ENCODE measurements at places on chromosomes 7 and 10.

DNA sequence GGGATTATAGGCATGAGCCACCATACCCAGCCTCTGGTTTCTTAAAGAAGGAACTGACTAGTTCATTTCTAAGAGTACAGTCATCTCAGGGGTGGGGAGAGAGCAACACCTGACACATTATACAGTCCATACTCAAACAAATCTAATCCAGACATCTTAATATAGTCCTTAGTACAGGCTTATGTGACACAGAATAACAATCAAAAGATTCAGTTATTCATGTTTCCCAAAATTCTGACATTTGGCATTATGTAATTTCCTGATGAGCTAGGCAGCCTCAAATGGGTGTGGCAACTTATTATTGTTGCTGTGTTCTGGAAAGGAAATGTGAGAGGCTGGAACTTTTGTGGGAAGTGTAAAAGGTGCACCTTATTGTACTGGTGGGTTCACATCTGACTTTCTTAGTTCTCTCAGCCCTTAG, 116.3 kb downstream of the WDFY4 start:
- DNase-seq = no peak

DNA sequence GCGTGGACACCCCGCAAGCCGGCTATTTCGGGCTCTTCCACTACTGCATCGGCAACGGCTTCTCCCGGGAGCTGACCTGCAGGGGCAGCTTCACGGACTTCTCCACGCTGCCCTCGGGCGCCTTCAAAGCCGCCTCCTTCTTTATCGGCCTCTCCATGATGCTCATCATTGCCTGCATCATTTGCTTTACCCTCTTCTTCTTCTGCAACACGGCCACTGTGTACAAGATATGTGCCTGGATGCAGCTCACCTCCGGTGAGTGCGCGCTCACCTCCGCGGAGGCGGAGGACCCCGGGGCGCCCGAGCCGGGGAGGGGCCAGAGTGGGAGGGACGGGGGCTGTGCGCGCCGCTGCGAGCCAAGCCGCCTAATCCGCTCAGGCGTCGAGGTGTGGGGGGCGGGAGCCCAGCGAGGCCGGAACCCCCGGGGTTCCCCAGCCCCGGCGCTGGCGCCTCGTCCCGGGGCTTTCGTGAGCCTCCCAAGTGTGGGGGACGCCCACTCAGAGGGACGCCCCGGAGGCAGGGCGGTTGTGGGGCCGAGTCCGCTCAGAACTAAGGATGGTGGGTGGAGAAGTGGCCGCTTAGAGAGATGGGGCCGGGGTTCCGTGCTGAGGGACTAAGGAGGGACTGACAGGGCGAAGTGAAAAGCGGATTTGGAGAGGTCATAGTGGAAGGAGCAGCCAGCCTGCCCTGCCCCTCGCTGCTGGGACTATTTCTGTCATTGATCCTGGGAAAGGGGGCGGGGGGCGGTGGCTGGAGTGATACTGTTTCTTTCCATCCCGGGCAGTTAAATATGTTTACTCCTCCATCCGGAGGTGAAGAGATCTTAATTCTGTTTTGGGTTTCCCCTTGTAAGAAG, 795 bp downstream of the LHFPL3 start:
- DNase-seq = peak; percentile 66

DNA sequence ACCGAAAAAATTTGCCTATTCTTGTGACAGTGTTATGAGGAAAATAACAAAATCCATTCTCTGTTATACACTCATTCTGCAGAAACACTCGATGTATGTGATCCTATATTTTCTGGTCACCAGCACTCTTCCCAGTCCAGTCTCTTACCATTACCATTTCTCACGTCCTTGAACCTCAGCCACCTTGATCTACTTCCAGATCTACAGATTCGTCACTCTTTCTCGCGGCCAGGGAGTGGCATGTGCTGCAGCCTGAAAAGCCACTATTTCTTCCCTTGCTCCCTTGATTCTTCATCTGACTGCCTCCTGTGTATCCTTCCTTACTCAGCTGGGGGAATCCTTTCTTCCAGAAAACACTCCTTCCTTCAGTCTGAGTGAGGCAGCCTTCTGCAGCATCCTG, 14.1 kb upstream of the TAF3 start:
- DNase-seq = no peak

DNA sequence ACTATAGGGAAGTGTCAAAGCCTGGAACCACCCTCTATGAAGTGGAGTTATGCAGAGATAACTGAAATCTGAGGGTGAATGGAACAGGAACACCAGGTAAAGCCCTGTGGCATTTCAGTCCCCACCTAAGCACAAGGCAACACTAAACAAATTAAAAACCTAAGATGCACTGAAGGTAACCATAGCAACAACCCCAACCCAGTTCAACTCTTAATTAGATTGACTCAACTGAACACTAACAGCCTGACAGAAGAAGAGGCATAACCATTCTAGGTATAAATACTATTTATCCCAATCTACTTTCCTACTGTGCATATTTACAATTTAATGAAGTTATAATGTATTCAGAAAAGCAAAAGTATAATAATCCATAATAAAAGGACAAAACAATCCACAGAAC, 9.2 kb upstream of the GIMAP5 start:
- no peak for DNase-seq

GRCh38 chr7:135274495-135275268, 41.0 kb downstream of the STRA8 start:
- DNase-seq = peak; percentile 80

DNA sequence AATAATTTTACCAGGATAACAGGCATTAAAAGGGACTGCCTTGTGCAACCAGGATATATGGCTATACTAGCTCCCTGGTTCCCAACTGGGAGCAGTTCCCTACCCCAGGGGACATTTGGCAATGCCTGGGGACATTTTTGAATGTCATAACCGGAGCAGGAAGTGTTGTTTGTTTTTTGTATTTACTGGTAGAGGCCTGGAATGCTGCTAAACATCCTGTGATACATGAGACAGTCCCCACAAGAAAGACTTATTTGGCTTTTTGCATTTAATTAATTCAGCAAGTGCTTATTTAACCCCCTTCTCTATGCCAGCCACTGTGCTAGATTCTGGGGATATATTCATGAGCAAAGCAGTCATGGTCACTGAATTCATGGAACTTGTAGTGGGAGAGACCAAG, 181.2 kb downstream of the BBS9 start:
- DNase-seq = no peak

DNA sequence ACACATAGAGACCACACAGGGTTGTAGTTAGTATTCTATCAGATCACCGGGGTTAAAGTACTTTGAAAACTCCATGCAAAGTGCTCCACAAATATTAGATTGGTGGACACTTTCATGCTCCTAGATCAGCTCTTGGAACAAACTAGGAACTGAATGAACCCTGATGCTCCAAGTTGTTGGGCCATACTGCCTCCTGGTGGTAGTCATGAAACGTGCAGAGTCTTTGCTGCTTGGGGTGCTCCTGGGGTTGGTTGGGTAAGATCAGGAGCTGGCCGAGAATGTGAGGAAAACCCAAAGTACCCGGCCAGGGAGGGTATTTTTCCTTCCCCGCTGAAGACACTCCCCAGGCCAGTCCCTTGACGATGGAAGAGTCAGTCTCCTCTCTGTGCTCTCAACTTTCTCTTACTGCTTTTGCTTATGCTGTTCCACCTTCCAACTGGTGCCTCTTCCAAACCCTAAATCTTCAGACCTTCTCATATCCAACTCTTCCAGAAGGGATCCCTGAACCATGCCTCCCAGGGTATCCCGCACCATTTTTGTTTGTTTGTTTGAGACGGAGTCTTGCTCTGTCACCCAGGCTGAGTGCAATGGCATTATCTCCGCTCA, 918 bp upstream of the RPEL1 start:
- DNase-seq = peak; percentile 77

GRCh38 chr7:73721377-73721817, 1.9 kb upstream of the STX1A start:
- no peak for DNase-seq

GRCh38 chr10:60155099-60155877, 234.4 kb downstream of the ANK3 start:
- no peak for DNase-seq

All from ecto neural progenitor cell (in vitro differentiated cells).